ENCODE measurements at places on chromosomes 12 and 14. TPM values are rescaled to one million over a fixed set of nuclear protein-coding genes. Genes with fewer than 3 reads are reported as not detected.

DNA sequence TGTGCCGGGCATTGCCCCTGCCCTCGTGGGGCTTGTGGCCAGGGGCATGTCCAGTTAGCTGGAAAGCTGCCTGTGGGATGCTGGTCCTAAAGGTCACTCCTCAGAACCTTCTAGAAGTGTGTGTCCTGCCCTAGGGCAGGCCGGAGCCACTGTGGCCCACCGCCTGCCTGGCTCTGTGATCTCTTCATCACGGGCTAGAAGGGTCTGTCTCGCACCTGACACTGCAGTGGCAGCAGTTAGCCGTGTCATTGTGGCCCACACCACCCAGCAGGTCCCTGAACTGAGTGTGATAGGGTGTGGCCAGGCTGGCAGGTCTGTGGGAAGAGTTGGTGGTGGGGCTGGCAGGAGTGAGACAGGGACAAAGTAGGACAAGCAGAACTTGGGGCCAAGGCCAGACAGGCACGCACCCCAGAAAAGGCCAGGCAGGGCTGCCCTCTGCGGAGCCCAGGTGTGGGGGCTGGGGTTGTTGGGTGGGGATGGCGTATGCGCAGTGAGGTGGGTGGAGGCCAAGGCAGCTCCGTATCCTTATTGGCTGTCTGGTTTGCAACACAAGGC is 41.2 kb downstream of the ADGRD1 start:
- DNase-seq, result no peak
- peaks cover 9% of the 10 kb centered on the region for H3K4me1 ChIP-seq
- no peak overlapping the region for H3K27ac ChIP-seq
- no peak overlapping the region for H3K4me3 ChIP-seq

- DNase-seq, result peak; percentile 87
- peak overlapping the region; percentile 54 for H3K27ac ChIP-seq
- H3K27me3 ChIP-seq, result no peaks in the 10 kb centered on the region
- H3K36me3 ChIP-seq, result no peaks in the 10 kb centered on the region
Observed at GRCh38 chr12:124621296-124621660, 53.9 kb upstream of the NCOR2 start.

Gene HECTD4
- total RNA-seq, result 91.8 TPM

Gene PLEKHD1
- total RNA-seq, result 1.1 TPM

Gene RIN3
- total RNA-seq, result 49.8 TPM

- no peak overlapping the region for H3K27ac ChIP-seq
- H3K36me3 ChIP-seq, result no peaks in the 10 kb centered on the region
- H3K4me1 ChIP-seq, result peaks cover 10% of the 10 kb centered on the region
- no peak for DNase-seq
Observed at GRCh38 chr14:91873471-91874415, 6.4 kb upstream of the TC2N start.

Gene NUAK1
- 6.6 TPM for total RNA-seq

DNA sequence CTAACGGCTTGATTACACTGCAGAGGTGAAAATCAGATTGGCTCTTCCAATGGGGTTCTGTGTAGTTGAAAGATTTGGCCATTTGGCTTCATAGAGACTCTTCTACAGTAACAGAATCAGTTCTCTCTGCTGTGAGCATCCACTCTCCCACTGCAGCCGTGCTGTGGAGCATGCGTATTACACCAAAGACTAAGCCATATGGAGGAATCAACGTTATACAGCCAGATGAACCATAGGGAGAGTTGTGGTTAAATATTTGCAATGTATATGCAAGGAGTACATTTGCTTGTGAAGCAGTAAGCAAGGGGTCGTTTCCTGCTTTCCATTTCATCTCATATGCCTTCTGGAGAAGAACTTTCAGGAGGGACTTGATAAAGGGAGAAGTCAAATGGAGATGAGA is 331.1 kb upstream of the FKBP4 start:
- H3K4me3 ChIP-seq, result no peak overlapping the region
- no peaks in the 10 kb centered on the region for H3K36me3 ChIP-seq
- no peaks in the 10 kb centered on the region for H3K27me3 ChIP-seq
- H3K27ac ChIP-seq, result no peak overlapping the region
- DNase-seq, result no peak

GRCh38 chr14:104654119-104654518 is 35.3 kb upstream of the INF2 start:
- no peaks in the 10 kb centered on the region for H3K36me3 ChIP-seq
- H3K27ac ChIP-seq, result no peak overlapping the region
- no peak for DNase-seq
- H3K4me1 ChIP-seq, result no peaks in the 10 kb centered on the region
- H3K27me3 ChIP-seq, result no peaks in the 10 kb centered on the region

- H3K36me3 ChIP-seq, result no peaks in the 10 kb centered on the region
- no peaks in the 10 kb centered on the region for H3K4me1 ChIP-seq
- H3K27me3 ChIP-seq, result no peaks in the 10 kb centered on the region
Observed at GRCh38 chr12:104106965-104107364, 31.0 kb downstream of the NFYB start.

GRCh38 chr12:12899530-12900380 is 8.4 kb downstream of the GPRC5A start:
- no peaks in the 10 kb centered on the region for H3K27me3 ChIP-seq
- no peak for DNase-seq
- H3K27ac ChIP-seq, result no peak overlapping the region
- peaks cover 14% of the 10 kb centered on the region for H3K4me1 ChIP-seq

DNA sequence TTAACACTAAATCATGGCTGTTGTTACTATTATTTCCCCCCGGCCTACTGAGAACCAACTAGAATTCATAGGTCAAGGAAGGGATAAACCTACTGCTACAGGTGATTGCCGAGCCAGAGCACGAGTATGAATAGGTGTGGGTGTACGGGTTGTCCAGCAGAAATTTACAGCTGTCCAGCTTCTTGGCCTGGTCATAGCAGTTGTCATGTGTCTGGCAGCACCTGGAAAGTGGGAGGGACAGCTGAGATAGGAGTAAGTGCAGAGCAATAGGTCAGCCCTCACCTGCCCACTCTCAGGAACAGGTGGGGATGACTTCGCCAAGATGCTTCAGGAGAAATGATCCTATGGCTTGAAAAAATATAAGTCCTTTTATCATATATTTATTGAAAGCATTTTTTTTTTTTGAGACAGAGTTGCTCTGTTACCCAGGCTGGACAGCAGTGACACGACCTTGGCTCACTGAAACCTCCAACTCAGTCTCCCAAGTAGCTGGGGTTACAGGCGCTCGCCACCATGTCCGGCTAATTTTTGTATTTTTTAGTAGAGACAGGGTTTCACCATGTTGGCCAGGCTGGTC is 2.6 kb downstream of the PLA2G1B start:
- no peaks in the 10 kb centered on the region for H3K36me3 ChIP-seq
- H3K27ac ChIP-seq, result no peak overlapping the region
- H3K27me3 ChIP-seq, result no peaks in the 10 kb centered on the region
- H3K4me1 ChIP-seq, result peaks cover 10% of the 10 kb centered on the region

GRCh38 chr12:96354844-96355534 is 45.2 kb downstream of the CDK17 start:
- no peaks in the 10 kb centered on the region for H3K27me3 ChIP-seq
- no peak overlapping the region for H3K27ac ChIP-seq
- peaks cover 6% of the 10 kb centered on the region for H3K4me1 ChIP-seq
- no peak for DNase-seq
- no peak overlapping the region for H3K4me3 ChIP-seq

DNA sequence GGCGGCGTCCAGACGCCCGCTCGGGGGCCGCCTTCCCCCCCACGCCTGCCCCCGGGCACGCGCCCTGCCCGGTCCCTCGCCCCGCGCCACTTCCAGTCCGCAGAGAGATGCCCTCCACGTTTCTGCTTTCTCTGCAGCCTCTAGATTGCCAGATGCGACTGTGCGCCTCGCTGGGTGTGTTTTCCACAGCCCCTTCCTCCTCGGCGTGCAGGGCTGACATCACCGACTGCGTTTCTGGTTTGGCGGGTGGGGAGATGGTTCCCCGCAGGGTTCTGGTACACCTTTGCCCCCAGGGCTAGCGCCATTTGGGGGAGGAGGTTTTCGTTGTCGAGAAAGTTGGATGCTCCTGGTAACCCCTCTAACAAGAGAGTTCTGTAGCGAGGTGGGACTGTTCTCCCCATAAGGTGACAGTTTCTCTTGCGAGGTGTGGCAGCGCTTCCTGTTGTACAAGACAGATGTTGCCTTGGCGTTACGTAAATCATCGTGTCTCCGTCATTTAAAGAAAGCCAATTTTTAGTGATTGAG is 1.5 kb downstream of the CALM1 start:
- H3K27ac ChIP-seq, result peak overlapping the region; percentile 79
- peaks cover 3% of the 10 kb centered on the region for H3K36me3 ChIP-seq
- H3K27me3 ChIP-seq, result no peaks in the 10 kb centered on the region
- peak; percentile 38 for DNase-seq
- H3K4me3 ChIP-seq, result peak overlapping the region; percentile 98
- H3K4me1 ChIP-seq, result peaks cover 10% of the 10 kb centered on the region

Gene PRB2
- total RNA-seq, result not detected
